ENCODE measurements at places on chromosomes 2 and 18. TPM values are rescaled to one million over a fixed set of nuclear protein-coding genes. Genes with fewer than 3 reads are reported as not detected.

GRCh38 chr2:226515344-226516055, 284.1 kb downstream of the IRS1 start:
- H3K36me3 ChIP-seq, result no peaks in the 10 kb centered on the region
- peaks cover 5% of the 10 kb centered on the region for H3K27me3 ChIP-seq
- no peaks in the 10 kb centered on the region for H3K4me1 ChIP-seq

- H3K4me3 ChIP-seq, result no peak overlapping the region
- H3K27me3 ChIP-seq, result no peaks in the 10 kb centered on the region
- DNase-seq, result no peak
- H3K4me1 ChIP-seq, result no peaks in the 10 kb centered on the region
These were observed 185.6 kb downstream of the RIT2 start for GRCh38 chr18:42929857-42930256.

GRCh38 chr2:62314291-62314690, 118.4 kb downstream of the B3GNT2 start:
- DNase-seq, result no peak
- H3K4me3 ChIP-seq, result no peak overlapping the region
- H3K27ac ChIP-seq, result no peak overlapping the region
- H3K4me1 ChIP-seq, result peaks cover 27% of the 10 kb centered on the region

CD8B gene
- 0.87 TPM for total RNA-seq

PPP1R1C gene
- total RNA-seq, result not detected

UGT1A5 gene
- not detected for total RNA-seq

CDH19 gene
- not detected for total RNA-seq

MTCL1 gene
- total RNA-seq, result 0.40 TPM
